OCI-M1 (cell line): ENCODE measurements at places on chromosomes 11 and 22.
A peak's percentile ranks its signal among the peaks of the same experiment; 100 is the strongest.

GRCh38 chr11:60056349-60056969, at the start of gene MS4A3:
Gene MS4A3, plus strand, starts transcription at chr11:60056665. Its CDS starts 4,496 bp downstream, at chr11:60061161.
- peak; percentile 96 for DNase-seq

GRCh38 chr11:106482917-106483785, 405.7 kb downstream of the AASDHPPT start:
- no peak for DNase-seq

- peak; percentile 54 for DNase-seq
Measured at GRCh38 chr22:29457730-29458129, 19.3 kb downstream of the RFPL1 start.

- no peak for DNase-seq
Measured at GRCh38 chr11:43812471-43812870, 68.2 kb upstream of the ALKBH3 start.

- no peak for DNase-seq
Measured at GRCh38 chr22:46109474-46110003, 40.8 kb upstream of the PPARA start.

- no peak for DNase-seq
Measured at GRCh38 chr22:46233231-46233630, 16.9 kb downstream of the CDPF1 start.

DNA sequence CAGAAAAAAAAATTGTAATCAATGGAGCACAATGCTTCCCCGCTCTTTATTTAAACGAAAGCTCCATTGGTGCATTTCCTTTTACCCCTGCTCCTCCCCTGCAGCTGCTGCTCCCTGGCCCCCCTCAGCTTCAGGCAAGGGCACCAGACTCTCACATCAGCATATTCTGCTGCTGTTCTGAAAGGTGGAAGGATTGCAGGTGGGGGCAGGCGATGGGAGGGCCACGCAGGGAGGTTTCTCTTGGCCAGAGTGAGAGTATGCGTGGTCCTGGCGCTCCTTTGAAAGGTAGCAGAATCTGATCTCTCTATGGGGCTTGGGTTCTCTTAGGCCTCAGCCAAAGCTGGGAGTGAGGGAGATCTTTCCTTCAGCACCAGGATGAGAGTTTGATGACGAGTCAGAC, 240.9 kb upstream of the CADM1 start:
- no peak for DNase-seq

GRCh38 chr11:2088284-2088683, 50.9 kb downstream of the IGF2 start:
- no peak for DNase-seq

DNA sequence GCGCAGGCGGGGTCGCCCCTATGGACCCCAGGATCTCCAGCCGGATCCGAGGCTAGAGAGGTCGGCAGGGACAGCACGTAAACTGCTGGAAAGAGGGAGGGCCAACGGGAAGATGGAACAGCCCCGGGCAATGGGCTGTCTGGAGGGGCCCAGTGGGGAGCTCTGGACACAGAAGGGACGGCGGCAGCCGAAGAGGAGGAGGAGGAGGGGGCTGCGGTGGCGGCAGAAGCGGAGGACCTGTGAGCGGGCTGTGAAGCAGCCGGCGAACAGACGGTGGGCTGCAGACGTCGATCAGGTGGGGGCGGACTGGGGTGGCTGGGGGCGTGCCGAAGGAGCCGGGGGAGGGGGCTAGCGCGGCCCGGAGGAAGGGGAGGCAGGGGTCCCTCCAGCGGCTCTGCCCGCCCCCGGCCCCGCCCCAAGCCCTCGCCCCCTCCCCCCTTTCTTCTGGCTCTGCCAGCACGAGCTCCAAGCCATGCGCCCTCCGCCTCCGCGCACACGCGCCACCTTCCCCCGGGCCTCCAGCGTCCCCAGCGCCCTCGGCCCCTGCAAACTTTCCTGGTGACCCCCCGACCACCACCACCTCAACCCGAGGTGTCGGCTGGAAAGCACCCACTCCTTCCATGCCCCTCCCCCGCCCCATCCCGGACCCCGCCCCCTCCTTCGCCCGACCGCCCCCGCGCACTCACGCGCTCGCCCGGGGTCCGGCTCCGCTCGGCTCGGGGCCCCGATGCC, 432 bp downstream of the TNKS1BP1 start:
- peak; percentile 56 for DNase-seq

DNA sequence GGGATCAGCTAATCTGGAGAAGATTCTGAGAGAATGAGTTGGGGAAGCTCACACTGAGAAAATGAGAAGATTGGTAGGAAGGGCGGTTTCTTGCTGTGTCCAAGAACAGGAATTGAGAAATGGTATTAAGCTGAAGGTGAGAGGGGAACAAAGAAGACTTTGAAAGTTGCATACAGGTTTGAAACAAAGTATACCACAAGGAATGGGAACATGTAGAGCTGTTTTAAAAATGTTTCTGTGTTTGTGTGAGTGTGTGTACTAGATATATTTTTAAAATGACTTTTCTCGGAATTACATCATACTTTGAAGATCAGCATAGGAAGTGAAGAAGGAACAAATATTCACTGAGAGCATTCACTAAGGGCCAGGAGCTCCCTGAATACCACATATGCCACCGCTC, 24.4 kb upstream of the IZUMO1R start:
- DNase-seq = no peak
